ENCODE measurements at places on chromosomes 13 and 19.
A peak's percentile ranks its signal among the peaks of the same experiment; 100 is the strongest.

DNA sequence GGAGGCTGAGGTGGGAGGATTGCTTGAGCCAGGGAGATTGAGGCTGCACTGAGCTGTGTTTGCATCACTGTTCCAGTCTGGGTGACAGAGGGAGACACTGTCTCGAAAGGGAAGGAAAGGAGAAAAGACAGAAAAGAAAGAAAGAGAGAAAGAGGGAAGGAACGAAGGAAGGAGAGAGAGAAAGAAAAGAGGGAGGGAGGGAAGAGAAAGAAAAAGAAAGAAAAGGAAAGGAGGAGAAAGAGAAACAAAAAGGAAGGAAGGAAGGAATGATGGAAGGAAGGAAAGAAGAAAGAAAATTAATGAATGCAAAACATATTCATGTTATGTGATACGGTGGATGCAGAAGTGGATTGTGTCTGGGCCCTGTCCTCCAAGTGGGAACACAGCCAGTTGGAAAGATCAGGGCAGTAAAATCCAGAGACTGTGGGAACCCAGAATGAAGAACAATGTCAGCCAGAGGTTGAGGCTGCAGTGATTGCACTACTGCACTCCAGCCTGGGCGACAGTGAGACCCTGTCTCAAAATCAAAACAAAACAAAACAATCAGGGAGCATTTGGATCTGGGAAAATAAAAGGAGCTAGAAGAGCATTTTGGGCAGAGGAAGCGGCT is 6.2 kb downstream of the PHLDB3 start:
- no peak for DNase-seq

DNA sequence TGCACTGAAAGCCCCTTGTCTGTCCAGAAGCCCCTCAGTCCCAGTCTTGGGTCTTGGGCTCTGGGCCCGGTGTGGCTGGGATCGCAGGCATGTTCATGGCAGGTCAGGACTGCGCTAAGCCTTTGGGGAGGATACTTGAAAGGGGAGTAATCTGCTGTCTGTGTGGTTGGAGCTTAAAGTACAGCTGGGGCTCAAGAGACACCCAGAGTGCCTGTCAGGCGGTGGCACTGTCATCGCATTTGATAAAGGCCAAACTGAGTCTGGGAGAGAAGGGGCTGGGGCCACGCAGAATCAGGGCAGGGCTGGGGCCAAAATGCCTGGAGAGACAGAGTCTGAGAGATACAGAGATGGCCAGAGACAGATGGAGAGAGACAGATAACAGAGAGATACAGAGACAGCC is 4.2 kb upstream of the CILP2 start:
- DNase-seq, result no peak

DNA sequence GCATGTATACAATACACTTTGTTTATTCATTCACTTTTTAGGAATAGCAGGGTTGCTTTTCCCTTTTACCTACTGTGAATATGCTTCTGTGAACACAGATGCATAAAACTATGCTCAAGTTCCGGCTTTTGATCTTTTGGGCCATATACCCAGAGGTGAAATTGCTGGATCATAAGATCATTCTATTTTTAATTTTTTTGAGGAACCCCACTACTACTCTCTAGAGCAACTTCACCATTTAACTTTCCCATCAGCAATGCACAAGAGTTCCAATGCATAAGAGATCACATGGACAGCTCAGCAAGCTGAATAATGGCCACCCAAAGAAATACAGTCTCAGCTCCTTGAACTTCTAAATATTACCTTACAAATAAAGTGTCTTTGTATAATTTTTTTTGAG is 17.0 kb upstream of the SIGLEC10 start:
- no peak for DNase-seq

GRCh38 chr19:48646001-48646721 is at the start of gene CA11:
TSS of gene CA11 (minus strand) at chr19:48646187. CDS start at chr19:48645632, 555 bp downstream.
- peak; percentile 27 for DNase-seq

GRCh38 chr13:102510072-102510471 is 86.7 kb upstream of the TPP2 start:
- DNase-seq, result no peak

GRCh38 chr13:31849206-31849605 is 109.9 kb downstream of the RXFP2 start:
- DNase-seq, result no peak

DNA sequence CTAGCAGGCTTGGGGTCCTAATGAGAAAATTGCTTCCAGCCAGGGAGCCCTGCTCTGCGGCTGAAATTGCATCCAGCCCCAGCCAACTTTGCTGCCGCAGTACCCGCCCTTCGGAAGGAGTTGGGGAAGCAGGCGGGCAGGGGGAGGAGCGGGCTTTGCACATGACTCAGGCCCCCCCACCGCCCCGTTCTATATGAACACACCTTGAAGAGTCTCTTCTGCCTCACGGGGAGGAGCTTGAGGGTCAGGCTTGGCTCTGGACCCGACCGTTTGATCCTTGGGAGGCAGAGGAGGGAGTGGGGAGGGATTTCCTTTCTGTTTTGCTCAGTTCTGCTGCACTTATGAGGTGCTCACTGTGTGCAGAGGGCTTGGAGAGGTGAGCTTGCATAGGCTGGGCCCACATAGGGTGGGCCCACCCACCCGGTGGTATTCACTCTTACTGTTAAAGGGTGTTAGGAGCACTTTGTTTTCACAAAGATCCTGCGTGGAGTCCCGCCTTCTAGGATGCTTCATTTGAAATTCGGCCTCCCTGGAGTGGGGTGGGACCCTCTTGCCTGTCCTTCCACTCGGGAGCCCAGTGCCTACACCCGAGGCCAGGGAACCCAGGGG is 46.5 kb downstream of the LYL1 start:
- DNase-seq, result no peak

DNA sequence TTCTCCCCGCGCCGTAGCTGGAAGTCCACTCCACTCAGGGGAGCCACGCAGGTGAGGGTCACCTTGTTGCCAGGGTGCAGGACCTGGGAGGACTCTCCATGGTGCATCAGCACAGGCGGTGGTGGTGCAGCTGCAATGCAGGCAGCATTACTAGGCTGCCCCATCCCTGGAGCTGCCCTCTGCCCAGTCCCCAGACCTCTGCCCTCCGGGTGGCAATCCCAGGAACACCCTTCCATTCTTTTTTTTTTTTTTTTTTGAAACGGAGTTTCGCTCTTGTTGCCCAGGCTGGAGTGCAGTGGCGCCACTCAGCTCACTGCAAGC is 1.8 kb downstream of the A1BG start:
- no peak for DNase-seq

- DNase-seq, result no peak
Observed at GRCh38 chr13:59976856-59977255, 186.9 kb downstream of the DIAPH3 start.

GRCh38 chr19:29271341-29271740 is 58.4 kb upstream of the UQCRFS1 start:
- DNase-seq, result no peak

- DNase-seq, result no peak
Observed at GRCh38 chr13:94342436-94343242, 136.8 kb downstream of the DCT start.

GRCh38 chr13:29903996-29904395 is 53.6 kb upstream of the UBL3 start:
- no peak for DNase-seq

GRCh38 chr13:46596466-46596865 is 43.5 kb downstream of the LRCH1 start:
- DNase-seq, result no peak

DNA sequence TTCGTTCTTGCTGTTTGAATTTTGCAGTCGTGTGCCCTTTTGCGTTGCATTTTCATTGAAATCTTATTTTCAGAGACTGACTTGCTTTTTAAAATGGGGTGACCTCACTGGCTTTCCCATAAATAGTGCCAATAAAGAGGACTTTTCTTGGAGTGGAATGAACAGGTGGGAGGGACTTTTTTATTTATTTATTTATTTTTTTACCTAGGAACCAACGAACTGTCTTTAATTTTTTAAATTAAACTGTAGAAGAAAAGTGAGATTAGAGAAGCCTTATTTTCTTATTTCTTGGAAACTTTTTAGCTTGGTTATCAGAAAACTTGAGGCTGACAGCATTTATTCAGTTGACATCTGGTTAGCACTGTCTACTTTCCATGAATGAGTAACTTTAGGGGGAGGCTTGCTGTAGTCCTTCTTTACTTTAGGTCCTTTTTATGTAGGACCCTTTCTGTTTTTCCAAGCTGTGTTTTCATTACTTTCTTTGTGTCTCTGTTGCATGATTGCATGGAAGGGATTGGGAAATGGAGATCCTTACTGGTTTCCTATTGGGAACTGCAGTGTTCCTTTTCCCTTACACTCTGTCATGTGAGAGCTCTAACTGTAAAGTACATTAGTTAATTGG is 1.7 kb downstream of the SLAIN1 start:
- DNase-seq, result no peak

DNA sequence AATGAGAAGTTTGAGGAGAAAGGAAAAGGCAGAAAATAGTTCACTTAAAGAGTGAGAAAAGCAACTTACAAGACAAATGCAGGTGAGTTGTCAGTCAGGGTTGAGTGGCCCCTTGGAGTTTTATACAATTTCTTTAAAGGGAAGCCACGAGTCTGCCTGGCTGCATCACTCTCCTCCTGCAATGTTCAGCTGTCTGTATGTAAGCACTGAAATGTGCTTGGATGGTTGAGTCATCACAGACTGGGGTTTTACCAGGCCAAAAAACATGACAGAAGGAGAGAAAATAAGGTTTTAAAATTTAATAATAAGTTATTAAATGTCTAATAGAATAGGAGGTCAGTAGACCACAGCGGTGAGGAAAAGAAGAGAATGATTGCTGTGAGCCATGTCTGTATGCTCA is 51.0 kb upstream of the FGF14 start:
- no peak for DNase-seq

- peak; percentile 78 for DNase-seq
Observed at GRCh38 chr13:30720172-30720869, 15.0 kb upstream of the ALOX5AP start.

DNA sequence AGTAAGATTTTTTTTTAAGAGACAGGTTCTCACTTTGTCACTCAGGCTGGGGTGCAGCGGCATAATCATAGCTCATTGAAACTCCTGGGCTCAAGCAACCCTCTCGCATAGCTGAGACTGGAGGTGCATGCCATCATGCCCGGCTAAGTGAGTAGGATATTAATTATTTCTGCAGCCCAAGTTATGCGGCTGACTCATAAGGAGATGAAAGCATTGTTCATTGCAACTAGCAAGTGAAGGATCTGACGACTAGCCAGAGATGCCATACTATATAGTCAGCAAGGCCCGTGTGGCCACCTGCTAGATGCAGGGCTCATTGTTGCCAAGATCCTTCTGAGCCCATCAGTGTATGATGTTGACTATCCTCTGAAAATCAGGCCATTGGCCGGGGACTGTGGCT is 45.2 kb downstream of the ABCC4 start:
- DNase-seq, result no peak

DNA sequence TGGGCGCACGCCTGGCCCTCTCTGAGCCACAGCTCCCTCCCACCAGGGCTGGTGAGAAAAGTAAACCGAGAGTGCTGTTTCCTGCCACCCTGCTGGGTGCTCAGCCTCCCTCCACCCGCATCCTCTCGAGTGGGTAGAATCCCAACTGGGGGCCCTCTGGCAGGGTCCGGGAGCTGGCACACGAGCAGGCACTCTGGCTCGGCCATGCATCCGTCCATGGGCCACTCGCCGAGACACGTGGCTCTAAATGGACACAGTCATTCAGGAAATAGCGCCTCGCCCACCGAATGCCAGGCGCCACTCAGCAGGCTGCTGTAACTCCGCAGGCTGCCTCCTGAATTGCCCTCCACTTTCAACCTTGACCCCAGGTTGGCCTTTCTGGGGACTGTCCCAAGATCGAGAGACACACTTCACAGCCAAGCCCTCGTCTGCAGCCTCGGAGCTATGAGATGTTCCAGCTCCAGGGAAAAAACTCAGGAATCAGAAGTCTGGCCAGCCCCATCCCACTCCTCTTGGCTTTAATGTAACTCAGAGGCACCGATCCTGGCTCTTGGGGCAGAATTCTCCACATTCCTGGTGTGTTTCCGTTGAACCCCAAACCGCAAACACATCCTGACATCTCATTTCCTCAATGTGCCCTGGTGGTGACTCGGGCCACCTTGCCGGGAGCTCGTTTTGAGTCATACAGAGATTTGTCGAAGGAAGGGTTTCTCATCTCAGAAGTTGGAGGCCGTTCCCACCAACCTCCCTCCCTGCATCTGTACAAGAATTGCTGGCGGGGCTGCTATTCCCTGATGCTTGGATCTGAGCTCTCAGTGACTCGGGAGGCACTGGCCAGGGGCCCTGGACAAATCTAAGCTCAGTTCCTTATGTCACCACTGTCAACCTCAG is 14.1 kb downstream of the KLF2 start:
- DNase-seq, result no peak

DNA sequence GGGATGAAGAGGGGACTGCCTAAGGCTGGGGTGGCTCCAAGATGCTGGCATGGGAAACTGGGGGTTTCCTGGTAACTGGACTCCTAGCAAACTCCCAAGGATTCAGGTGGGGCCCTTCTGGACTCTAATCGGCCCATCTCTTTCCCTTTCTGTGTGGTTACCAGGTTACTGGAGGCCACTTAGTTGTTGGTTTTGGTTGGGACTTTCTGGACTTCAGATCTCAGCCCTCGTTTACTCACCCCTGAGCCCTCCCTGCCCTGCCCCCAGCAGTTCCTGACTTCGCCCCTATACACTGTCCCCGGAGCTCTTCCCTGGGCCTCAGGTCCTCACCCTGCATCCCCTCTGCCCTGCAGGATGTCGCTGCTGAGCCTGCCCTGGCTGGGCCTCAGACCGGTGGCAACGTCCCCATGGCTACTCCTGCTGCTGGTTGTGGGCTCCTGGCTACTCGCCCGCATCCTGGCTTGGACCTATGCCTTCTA is 328 bp downstream of the CYP4F12 start:
- DNase-seq, result no peak

DNA sequence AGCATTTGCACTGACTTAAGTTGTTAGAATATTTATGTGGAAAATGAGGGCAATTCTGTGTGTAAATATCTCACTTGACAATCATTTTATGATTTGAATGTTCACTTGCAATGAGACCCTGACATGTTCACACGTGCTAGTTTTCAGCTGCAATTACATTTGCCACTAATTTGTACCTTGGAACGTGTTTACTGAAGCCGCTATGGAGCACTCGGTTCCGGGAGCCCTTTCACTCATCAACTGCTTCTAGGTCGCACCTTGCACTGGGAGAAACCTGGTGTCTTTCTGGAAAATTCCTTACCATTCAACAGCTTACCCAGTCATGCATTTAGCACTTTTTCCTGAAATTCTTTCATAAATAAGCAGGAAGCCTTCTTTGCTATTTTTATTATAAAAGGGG is 229.6 kb downstream of the ZIC5 start:
- no peak for DNase-seq

DNA sequence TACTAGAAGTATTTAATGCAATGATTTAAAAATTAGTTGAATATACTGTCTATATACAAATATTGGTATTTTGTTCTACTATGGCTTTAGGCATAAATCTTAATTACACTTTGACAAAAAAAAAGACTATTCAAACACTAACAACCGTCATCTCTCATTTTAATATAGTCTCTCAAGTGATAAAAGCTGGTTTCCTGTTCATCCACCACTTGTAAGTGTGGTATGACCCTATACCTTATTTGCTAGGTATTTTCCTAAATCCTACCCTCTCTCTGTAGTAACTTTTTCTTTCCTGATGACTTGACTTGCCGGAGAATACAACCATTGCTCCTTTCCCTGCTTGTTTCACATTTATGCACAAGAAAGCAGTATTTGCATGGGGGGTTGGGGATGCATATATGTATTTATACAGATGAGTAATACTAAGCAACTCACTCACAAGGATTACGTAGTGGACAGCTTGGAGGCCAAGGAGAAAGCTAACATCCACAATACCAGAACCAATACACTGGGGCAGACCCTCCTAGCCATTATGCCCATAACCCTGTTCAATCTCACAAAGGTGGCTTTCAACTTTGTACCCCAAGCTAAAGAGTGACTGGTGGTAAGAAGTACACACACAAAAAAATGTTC is 12.7 kb upstream of the EFNB2 start:
- DNase-seq, result no peak
